ENCODE measurements at places on chromosomes 2 and 18.

- no peak for DNase-seq
Measured at GRCh38 chr2:128775217-128775913, 456.7 kb upstream of the HS6ST1 start.

GRCh38 chr18:79068341-79068936 is 755 bp upstream of the ATP9B start:
- no peak for DNase-seq

GRCh38 chr2:149732001-149732685 is 144.6 kb upstream of the MMADHC start:
- no peak for DNase-seq

GRCh38 chr2:208415255-208415654 is 8.7 kb downstream of the PTH2R start:
- no peak for DNase-seq

DNA sequence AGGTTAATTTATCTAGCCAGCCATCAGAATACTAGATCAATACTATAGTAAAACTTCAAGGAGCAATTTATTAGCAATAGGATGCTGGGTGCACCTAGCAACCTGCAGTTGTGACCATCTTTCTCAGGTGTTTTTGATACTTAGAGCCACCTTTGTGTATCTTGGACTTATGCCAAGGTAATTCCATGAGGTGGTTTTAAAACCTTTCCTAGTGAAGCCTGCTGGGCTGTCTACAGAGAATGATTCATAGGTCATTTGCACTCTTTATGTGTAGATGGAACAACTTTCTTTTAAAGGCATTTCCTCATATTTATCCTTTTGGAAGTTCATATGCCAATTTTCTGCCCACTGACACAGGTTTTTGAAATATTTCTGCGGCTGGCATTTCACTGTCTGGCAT is 1030.1 kb upstream of the POU3F3 start:
- DNase-seq = peak; percentile 94

DNA sequence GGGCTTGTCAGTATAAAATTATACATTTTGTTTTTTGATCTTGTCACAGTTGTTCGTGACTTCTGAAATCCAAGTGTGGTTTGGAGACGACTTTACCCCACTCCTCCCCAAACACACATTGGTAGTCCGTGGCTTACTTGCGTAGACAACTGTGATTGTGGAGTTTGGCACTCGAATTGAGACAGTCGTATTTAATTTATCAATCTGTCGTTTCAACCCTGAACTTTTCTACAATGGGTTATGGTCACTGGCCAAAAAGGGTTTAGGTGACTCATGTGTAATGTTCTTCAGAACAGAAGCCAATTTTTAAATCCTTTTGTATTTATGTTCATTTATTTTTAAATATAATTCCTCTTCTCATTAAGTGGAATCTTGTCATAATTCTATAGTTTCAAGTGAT is 129.9 kb downstream of the SPTBN1 start:
- DNase-seq = no peak

GRCh38 chr2:212423089-212423488 is 115.5 kb downstream of the ERBB4 start:
- DNase-seq = no peak

All from DMS153 (cell line).